CD4-positive, alpha-beta memory T cell (primary cell): ENCODE measurements at places on chromosomes 13 and 19.

GRCh38 chr13:19604306-19604705 lies 29.2 kb upstream of the MPHOSPH8 start:
- no peak for DNase-seq

DNA sequence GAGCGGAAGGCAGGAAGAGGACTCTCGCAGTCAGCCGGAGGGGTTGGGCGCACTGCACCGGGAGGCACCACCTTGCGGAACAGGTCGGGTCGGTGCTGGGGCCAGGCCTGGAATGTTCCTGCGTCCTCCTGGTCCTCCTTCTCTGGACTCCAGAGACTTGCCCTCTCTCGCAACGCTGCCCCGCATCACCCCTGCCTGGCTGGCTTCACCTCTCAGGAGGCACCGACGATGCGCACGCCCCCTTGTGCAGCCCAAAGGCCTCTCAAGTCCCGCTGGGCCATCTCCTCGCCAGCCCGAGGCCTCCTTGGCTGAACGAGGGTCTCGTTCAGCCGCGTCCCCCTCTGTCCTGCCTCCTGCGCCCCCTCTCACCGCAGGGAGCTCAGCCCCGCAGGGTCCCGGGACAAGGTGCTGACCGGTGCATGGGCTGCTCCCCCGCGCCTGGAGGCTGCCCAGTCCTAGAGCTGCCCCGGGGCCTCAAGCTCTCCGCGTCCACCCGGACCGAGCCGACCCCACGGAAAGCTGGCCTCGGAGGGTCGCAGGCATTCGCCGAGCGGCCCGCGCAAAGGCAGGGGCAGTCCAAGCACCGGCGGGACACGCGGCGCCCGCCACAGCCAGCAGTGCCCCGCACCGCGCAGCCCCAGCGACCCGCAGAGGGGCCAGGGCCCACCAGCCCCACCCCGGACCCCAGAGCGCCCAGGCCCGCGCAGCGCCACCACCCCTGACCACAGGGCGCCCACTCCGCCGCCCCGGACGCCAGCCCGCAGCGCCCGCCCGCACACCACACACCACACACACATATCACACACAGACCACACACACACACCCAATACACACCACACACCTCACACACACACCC lies 133.8 kb downstream of the CRYL1 start:
- no peak for DNase-seq

GRCh38 chr19:3639479-3639878 lies 12.9 kb upstream of the CACTIN start:
- no peak for DNase-seq

GRCh38 chr13:46864941-46865340 lies 31.9 kb downstream of the HTR2A start:
- no peak for DNase-seq

DNA sequence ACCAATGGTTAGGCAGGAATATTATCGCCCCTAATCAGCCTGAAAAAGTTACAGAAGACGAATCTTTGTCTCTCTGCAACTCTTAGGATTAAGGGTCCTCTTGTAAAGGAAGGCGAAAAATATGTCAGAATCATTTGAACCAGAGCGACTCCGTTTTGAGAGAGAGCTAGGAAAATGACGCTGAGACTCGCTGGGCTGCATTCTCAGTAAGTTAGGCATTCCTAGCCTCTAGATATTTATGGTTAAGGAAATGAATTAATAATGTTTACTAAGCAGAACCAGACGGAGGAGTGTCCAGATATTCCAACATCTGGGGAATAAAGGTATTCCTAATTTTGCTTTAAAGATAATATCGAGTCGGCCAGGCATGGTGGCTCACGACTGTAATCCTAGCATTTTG lies 755 bp upstream of the ZNF726 start:
- no peak for DNase-seq

DNA sequence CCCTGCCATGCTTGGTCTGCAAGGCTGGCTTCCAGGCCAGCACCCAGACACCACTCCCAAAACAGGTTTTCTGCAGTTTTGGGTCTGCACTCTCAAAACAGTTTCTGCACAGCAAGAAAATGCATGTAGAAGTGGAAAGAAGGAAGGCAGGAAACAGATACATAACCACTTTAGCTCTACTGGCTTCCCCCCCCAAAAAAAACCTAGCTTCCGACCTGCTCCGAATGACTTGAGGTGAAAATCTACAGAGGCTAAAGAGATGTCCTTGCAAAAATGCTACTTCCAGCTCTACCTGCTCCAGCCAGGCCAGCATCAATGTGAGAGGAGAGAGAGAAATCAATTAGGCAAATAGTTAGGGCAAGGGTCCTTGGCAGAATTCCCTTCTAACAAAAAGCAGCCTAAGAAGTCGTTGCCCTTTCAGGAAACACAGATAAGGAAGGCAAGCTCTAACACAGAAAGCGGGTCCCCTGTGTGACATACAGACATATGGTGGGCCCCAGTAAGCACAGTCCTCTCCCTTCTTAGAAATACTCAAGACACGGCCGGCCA lies 3.4 kb downstream of the C19orf12 start:
- DNase-seq = peak; percentile 29

DNA sequence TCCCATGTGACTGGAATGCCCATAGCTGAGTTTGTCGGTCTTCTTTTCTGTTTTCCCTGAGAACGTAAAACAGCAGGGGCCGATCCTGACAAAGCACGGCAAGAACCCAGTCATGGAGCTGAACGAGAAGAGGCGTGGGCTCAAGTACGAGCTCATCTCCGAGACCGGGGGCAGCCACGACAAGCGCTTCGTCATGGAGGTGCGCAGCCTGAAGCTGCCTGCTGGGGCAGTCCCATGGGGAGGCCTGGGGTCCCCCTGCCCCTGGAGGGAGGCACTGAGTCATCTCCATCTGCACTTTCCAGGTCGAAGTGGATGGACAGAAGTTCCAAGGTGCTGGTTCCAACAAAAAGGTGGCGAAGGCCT lies 18.2 kb upstream of the QTRT1 start:
- no peak for DNase-seq

DNA sequence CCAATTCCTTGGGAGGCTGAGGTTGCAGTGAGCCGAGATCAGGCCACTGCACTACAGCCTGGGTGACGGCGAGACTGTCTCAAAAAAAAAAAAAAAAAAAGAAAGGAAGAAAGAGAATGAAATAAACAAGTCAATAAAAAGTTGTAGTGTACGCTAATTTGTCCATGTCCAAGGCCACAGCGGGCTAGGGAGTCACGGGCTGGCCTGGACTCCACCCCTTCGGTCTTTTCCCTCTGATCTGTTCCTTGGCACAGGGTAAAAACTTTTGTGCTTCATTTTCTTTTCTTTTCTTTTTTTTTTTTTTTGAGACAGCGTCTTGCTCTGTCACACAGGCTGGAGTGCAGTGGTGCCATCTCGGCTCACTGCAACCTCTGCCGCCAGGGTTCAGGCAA lies 19.4 kb upstream of the MKNK2 start:
- DNase-seq = no peak

DNA sequence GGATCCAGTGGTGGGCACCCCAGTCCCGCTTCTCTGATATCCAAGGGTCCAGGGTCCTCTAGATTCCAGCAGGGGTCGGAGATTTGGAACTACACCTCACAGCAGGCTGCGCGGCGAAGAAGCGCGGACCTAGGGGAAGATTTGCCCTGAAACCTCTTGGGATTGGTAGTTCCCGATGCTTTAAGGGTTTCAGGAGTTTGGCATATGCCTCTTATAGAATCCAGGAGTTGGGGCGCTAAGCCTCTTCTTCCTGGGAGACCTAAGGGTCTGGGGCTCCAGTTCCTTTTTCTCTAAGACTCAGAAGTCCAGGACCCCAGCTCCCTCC lies 349 bp downstream of the BCL2L12 start:
- DNase-seq = no peak

GRCh38 chr13:32745509-32745908 lies 159.3 kb downstream of the PDS5B start:
- DNase-seq = no peak

GRCh38 chr19:45467456-45468158 lies at the start of gene FOSB:
Gene FOSB (plus strand): TSS chr19:45467996. CDS start chr19:45468587, 591 bp downstream.
- peak; percentile 96 for DNase-seq

DNA sequence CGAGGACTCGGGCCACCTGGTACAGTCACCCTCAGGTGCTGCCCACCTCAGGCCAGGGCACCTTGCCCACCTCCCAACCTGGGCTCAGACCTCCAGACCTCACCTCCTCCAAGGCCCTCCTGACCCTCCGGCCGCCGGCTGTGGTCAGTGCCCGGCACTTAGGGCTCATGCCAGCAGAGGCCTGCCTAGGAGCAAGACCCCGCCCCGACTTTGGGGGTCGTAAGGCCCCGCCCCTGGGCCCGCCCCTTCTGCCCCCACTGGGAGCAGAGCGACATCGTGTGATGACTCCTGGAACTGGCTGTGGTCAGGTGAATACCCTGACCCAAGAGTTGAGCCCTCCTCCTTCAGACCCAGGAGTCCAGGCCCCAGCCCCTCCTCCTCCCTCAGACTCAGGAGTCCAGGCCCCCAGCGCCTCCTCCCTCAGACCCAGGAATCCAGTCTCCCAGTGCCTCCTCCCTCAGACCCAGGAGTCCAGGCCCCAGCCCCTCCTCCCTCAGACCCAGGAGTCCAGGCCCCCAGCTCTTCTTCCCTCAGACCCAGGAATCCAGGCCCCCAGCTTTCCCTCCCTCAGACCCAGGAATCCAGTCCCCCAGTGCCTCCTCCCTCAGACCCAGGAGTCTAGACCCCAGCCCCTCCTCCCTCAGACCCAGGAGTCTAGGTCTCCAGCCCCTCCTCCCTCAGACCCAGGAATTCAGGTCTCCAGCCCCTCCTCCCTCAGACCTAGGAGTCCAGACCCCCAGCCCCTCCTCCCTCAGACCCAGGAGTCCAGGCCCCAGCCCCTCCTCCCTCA lies at the start of gene SBK2:
Gene SBK2 (minus strand): TSS at position 183 of the 790 bp plus-strand sequence. CDS start 839 bp downstream, outside the sequence.
- DNase-seq = no peak

DNA sequence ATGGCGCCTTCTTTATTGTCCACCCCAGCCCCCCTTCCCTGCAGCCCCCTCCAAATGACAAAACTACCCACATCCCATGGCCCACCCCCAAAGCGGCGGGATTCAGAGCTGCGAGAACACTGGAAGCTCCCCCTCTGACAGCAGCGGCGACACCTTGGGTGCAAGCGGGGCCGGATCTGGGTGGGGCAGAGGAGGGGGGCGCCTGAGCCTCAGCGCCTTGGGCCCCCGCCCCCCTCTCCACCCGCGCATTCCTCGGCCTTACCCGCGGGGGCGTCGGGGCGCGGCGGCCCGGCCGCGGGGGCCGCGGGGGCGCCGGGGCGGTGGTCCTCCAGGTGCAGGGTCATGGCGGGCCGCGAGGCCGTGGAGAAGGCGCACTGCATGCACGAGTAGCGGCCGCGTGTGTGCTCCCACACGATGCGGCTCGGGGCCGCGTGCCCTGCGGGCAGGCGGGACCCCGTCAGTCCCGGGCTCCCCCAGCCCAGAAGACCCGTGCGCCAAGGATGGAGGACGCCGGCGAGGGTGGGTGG lies 3.3 kb downstream of the ZNF414 start:
- no peak for DNase-seq

DNA sequence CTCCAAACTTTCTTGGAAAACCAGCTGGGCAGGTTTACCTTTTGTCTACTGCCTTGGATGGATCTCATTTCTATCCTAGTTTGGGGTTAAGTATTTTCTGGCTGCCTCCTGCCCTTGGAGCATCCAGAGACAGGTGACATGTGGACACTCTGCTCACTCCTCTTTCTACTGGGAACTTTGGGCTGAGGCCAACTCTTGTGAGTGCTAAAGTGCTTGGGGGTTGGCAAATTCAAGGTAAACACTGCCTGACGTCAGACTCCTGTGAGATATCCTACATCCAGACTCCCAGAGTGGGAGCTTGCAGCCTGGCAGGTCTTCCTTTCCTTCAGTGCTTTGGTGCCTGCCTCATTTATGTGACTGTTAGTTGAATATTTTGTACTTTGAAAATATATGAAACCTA lies 388.1 kb downstream of the KCNRG start:
- no peak for DNase-seq
